ENCODE measurements at places on chromosomes 7 and 10.

DNA sequence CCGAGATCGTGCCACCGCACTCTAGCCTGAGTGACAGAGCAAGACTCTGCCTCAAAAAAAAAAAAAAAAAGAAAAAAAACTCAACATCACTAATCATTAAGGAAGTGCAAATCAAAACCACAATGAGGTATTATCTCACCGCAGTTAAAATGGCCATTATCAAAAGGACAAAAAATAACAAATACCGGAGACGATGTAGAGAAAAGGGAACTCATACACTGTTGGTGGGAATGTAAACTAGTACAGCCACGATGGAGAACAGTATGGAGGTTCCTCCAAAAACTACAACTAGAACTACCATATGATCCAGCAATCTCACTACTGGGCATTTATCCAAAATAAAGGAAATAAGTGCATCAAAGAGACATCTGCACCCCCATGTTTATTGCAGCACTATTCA lies 24.3 kb downstream of the GRK5 start:
- DNase-seq = no peak

- DNase-seq = no peak
Measured at GRCh38 chr7:155338632-155339320, 41.1 kb downstream of the INSIG1 start.

DNA sequence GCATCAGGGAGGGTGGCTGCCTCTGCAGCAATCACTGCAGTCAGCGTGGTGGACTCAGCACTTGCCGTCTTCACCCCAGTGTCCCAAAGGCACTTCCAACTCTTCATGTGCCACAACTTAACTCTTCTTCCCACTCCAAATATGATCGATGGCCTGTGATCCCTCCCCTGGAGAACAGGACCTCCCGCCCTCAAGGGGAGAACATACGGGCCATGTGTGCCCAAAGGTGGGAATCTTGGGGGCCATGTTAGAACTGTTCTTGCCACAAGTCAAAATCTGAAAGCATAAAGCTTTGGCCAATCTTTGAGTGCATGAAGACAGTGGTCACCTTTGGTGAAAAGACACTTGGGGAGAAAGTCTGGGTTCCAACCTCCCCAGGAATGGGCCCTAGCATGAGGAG lies 368.5 kb upstream of the MGMT start:
- no peak for DNase-seq

DNA sequence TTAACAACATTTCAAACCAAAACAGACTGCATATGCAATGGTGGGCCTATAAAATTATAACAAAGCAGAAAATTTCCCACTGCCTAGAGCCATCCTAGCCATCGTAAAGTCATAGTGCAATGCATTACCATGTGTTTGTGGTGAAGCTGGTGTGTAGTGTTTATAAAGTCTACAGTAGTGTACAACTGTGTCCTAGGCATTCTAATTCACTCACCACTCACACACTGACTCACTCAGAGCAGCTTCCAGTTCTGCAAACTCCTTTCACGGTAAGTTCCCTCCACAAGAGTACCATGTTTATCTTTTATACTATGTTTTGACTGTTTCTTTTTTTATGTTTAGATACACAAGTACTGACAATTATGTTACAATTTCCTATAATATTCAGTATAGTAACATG lies 1104.1 kb upstream of the PHF14 start:
- no peak for DNase-seq

DNA sequence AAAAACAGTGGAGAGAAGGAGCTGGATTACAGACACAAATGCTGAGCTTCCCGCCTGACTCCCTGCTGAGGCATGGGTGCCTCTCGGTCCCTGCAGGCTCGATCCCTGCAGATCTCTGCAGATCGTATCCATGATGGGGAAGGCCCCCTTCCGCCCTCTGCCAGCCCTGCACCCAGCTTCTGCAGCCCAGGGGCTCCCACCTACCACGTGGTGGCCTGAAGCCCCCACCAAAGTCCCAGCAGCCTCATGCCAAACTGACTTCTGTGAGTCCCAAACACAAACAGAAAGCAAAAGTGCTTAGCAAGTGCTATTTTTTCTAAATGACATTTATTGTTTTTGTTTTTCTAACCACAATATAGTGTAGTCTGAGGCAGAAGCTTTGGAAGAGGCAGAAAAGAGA lies 127.1 kb upstream of the CHST15 start:
- DNase-seq = no peak

DNA sequence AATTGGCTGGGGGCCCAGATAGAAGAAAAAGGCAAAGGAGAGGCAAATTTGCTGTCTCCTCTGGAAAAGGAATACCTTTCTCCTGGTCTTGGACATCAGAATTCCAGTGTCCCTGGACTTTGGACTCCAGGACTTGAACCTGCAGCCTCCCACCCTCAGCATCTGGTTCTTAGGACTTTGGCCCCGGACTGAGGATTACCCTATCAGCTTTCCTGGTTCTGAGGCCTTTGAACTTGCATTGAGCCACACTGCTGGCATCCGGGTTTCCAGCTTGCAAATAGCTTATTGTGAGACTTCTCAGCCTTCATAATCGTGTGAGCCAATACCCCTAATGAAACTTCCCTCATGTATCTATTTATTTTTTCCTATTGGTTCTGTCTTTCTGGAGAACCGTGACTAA lies 68.3 kb downstream of the DNAH11 start:
- no peak for DNase-seq

DNA sequence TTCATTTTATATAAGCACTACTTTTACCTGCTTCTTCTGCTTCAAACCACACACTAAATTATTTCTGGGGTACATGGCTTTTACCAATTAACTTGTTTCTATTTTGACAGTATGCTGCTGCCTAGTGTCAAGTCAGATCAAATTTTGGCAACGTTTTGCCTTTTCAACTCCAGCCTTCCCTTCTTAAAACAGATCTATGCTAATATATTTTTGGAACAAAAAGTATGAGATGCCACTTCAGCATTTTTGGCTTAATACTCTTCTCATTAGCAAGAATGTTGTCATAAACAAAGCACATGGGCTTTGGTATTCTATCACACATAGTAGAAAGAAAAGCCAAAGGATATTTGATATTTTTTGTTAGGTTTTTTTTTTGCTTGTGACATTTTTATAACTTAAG lies 47.8 kb downstream of the SPAM1 start:
- no peak for DNase-seq

DNA sequence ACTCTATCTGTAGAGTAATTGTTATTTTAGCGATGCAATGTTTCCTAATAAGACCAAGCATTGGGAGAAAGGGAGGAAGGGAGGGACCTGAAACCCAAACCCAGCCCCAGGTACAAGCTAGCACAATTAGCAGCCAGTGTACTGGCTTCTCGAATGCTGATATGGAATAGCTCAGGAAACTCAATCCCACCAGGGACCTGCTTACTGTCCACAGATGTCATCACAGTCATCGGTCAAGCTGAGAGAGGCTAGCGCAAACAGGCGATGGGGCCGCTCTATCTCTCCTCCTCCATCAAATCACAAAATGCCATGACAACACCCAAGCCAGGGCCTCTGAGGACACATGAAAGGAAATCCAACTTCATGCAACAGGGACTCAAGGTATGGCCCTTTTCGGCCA lies 192.1 kb downstream of the KCNMA1 start:
- no peak for DNase-seq

DNA sequence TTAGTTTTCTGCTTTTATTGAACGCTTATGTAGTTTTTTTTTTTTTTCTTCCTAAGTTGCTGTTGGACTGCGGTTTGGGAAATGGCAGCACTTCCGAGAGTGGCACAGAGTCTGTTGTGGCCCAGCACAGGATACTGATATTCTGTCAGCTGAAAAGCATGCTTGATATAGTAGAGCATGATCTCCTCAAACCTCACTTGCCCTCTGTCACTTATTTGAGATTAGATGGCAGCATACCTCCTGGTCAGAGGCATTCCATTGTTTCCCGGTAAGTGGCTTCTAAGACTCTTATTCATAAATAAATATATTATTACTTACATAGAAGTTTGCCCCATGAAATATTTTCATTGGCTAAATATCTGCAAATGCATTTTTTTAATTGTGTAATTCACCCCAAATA lies 101.1 kb downstream of the BTAF1 start:
- DNase-seq = no peak

- DNase-seq = no peak
Measured at GRCh38 chr7:63031838-63032436, 966.7 kb upstream of the ZNF722 start.

DNA sequence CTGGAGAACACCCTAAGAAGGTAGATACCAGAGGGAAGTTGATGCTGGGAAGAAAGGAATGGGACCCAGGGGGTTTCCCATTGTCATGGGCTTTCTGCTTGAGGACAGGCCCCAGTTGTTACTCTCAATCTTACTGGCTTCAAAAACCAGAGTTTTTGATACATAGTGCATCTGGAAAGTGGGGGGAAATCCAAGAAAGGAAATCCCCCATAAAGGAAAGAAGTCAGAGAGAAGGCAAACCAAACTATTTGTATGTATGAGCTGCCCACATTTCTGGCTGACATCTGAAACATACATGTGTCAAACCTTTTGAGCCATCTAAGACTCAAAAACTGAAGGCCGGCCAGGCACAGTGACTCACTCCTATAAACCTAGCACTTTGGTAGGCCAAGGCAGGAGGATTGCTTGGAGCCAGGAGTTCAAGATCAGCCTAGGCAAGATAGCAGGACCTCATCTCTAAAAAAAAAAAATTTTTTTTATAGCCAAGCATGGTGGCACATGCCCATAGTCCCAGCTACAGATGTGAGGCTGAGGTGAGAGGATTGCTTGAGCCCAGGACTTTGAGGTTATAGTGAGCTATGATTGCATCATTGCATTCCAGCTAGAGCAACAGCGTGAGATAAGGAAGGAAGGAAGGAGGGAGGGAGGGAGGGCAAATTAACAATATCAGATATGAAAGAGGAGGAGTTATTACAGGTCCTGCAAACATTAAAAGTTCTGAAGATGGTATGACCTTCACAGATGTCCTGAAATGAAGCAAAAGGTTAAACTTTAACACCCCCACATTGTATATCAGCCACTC lies 6.7 kb upstream of the COA1 start:
- DNase-seq = no peak
